Osteocyte (in vitro differentiated cells): ENCODE measurements at places on chromosomes 7 and 10. TPM values are rescaled to one million over a fixed set of nuclear protein-coding genes. Genes with fewer than 3 reads are reported as not detected.

- H3K27ac ChIP-seq = no peak overlapping the region
- H3K27me3 ChIP-seq = peaks cover 38% of the 10 kb centered on the region
- H3K4me3 ChIP-seq = no peak overlapping the region
Measured at GRCh38 chr10:78304091-78305045, 270.7 kb downstream of the RPS24 start.

GRCh38 chr10:2620827-2621521, 446.4 kb upstream of the PFKP start:
- H3K27ac ChIP-seq = no peak overlapping the region
- DNase-seq = no peak
- peaks cover 28% of the 10 kb centered on the region for H3K27me3 ChIP-seq
- H3K4me1 ChIP-seq = no peaks in the 10 kb centered on the region

GRCh38 chr7:141011443-141011842, 3.3 kb downstream of the MRPS33 start:
- no peak overlapping the region for H3K27ac ChIP-seq
- no peak for DNase-seq
- peaks cover 15% of the 10 kb centered on the region for H3K4me1 ChIP-seq
- H3K27me3 ChIP-seq = peaks cover 1% of the 10 kb centered on the region
- peaks cover 15% of the 10 kb centered on the region for H3K36me3 ChIP-seq

The UPF2 gene
- 19.4 and 20.5 TPM in 2 replicates for total RNA-seq
